ENCODE measurements at places on chromosomes 12 and 14. TPM values are rescaled to one million over a fixed set of nuclear protein-coding genes. Genes with fewer than 3 reads are reported as not detected.

DNA sequence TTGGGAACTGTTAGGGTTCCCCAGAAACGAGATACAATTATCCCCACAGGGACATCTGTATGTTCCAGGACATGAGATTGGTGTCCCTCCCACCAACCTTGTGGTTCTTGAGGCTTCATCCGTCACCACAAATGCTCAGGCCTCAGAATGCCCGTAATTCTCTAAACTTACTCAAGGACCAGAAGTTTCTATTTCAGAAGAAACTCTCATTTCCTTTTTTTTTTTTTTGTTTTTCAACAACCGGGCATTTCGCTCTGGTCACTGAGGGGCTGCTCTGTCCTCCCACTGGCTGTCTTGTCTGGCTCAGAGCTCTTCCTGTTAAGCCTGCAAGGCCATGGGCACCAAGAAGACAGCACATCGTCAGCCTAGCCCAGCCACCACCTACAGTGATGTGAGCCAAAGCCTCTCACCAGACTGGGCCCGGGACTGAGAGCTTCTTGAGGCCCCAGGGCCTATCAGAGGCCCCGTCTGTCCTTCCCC, 36.2 kb downstream of the VDR start:
- ATAC-seq: no peak

- ATAC-seq: peak; percentile 93
Observed at GRCh38 chr14:67738740-67739504, 37.2 kb downstream of the RDH12 start.

DNA sequence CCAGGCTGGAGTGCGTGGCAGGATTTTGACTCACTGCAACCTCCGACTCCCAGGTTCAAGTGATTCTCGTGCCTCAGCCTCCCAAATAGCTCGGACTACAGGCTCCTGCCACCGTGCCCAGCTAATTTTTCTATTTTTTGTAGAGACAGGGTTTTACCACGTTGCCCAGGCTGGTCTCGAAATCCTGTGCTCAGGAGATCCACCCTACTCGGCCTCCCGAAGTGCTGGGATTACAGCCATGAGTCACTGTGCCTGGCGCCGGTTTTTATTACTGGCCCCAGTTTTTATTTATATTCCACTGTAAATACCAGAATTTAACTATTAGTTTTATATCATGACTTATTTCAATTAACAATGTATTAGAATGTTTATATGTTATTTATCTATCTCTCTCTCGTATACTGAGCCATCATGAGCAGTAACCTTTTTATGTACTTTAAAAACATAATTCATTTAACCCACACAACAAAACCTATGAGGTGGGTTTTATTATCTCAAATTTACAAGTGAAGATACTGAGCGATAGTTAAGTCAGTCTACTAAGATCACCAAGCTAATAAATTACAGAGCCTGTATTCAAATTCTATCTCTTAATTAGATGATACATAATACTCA, 47.8 kb downstream of the HECTD1 start:
- no peak for ATAC-seq

DNA sequence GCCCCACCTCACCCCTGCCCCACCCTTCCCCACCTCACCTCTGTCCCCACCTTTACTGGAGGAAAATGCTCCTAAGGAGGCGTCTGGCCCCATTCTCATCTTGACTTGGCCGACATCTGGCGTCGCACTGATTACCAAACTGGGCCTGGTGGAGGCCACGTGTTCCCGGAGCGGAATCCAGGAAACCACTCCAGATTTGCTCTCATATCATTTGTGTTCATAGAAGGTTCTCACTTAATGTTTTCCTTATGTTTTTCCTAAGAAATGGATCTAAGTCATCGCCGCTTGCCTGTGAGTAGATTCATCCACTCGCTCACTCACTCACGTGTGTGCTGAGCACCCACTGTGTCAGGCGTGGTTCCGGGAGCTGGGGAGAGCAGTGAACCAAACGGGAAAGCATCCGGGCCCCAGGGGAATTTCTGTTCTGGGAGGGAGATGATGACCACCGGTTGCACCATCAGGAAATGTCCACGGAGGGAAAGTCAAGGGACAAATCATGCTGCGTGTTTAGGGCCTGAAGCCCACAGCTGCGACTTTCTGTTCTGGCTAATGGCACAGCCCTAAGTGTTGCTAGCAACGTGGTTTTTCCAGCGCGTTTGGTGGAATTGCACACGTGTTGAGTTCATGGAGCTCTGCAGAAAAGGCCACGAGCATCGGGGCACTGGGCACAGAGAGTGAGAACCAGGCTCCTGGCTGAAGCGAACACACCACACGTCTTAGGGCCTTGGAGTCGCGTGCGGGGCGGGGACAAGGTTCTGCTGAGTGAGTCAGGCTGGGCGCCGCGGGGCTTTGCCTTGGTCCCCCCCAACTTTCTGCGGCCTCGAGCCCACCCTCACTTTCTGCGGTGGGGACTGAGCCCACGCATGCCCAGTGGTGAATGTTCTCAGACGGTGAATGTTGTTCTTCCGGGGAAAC, 57.7 kb downstream of the ADGRD1 start:
- peak; percentile 68 for ATAC-seq

GRCh38 chr12:46364777-46365580, 7.6 kb downstream of the SLC38A2 start:
- ATAC-seq: no peak

DNA sequence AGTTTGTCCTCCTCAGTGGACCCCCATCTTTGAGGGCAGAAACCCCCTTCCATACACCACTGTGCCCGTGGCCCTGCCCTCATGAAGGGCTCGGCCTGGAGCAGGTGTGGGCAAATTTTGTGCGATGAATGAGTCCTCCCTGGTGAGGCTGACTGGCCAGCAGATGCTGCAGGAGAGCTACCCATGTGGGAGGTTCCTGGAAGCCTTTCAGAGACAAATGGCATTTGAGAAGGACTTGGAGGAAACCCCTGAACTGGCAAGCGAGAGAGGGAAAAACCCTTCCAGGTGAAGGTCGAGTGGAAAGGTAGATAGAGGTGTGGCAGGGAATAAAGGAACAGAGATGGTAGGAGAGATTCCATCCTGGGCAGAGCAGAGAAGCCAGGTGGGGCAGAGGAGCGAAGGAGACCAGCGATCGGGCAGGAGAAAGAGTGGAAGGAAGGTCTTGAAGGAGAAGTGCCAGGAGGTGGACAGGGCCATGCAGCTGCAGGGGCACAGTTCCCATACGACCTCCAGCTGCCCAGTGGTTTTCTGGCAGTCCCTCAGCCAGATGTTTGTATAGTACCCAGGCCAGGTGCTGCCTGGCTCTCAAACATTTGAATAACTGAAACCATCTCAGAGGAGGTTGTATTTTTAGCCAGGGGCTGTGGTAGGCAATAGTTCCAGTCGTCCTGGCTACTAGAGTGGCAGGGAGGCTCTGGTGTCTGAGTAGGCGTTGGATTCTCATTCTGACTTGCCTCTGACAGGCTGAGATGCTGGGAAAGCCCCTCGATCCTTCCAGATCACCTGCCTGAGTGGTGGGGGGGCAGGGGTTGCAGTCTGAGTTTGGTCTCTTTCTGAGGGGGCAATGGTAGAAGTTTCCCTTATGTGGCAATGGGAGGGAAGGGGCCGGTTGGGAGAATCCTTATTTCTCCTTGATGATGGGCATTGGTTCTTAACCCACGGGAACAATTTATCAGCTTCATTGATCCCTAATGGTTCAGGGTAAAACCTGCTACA, 40.1 kb downstream of the FBXL14 start:
- ATAC-seq: no peak

The GALC gene
- total RNA-seq: 18.3 TPM

The MAP1LC3B2 gene
- total RNA-seq: 1.8 TPM

The CD163 gene
- 68.5 TPM for total RNA-seq

The IFNG-AS1 gene
- not detected for total RNA-seq

The MIP gene
- not detected for total RNA-seq

Measured in gastroesophageal sphincter (tissue), 4 donors.